Activated CD8-positive, alpha-beta T cell treated with anti-CD3 and anti-CD28 coated beads for 36 hours (primary cell): ENCODE measurements at places on chromosomes 12 and 14. TPM values are rescaled to one million over a fixed set of nuclear protein-coding genes. Genes with fewer than 3 reads are reported as not detected.

Gene KRT85
- not detected for total RNA-seq

Gene GIT2
- total RNA-seq: 49.6 TPM

Gene PDZRN4
- total RNA-seq: not detected

Gene PMEL
- 1.2 TPM for total RNA-seq

Gene GDF3
- total RNA-seq: not detected

Gene CAPZA3
- not detected for total RNA-seq

Gene LRP1
- 1.5 TPM for total RNA-seq

Gene HOXC6
- total RNA-seq: not detected

Gene RBP5
- total RNA-seq: not detected

Gene MYH6
- not detected for total RNA-seq

Gene PTPN21
- not detected for total RNA-seq

Gene PRH2
- total RNA-seq: not detected
